HepG2 (cell line): ENCODE measurements at places on chromosomes 11 and 22.

GRCh38 chr11:123145220-123145619 is 49.8 kb downstream of the CLMP start:
- DNase-seq = peak; percentile 67

DNA sequence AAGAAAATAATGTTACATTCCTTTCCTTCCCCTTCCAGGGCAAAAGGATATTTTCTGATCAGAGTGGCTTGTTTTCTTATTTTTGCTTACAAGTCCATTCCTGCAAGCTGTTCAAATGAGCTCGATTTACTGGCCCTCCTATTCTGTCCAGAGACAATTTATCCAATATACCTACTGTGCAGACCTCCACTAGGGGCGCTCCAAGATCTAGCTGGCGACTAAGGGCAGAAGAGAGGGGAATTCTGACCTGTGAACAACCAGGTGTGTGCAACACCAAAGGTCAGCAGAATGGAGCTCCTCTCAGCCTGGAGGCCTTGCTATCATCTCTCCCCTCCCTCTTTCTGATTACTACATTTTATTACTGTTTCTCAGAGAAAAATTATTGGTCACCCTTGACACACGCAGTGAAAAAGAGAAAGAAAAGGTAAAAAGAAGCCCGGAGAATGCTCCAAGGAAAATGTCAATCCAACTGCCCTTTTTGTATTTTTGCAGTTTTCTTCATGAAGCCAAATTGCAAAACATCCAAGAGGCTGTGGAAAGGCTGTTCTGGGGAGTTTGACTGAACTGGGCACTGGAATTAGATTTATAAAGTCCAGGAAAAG is 3.2 kb downstream of the SEZ6L start:
- DNase-seq = peak; percentile 53

DNA sequence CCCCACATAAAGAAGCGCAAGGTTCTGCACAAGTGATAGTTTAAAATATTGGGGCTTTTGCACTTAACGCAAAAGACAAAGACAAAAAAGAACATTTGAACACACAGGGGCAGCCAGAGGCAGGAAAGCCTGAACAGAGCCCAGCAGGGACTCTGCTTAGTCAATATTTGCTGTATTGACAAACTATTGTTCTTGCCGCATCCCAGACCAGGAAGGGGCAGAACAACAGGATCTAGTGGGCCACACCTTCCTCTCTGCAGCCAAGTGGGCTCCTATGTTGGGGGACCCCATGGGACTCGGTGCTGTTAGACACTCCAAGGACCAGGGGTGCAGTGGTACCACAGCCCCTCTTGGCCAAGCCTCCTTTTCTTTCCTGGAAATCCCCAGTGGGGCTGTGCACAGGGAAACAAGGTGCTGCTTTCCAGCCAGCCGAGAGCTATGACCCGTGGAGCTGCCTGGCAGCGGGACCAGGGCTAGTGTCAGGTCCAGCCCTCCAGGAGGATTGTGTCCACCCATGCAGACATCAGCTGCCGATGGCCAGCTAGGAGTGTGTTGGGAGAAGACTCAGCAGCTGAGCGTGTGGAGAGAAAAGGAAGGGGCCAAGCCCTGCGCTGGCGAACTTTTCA is 43.3 kb upstream of the ANO1 start:
- no peak for DNase-seq

DNA sequence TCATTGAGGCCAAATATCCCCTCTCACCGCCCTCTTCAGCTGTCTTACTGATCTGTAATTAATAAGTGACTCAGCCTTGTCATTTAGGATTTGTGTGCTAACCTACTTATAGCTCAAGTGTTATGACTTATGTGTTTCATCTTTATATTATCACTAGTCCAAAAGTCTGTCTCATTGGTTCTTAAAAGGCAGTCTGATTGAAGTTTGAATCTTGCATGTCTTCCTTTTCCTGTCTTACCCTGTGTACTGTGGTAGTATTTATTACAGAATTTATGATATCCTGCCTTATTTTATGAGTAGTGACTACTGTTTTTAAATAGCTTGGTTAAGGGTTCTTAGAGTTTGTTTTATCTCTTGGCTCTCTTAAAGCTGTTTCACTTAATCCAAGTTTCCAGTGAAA is 6.3 kb downstream of the DEPDC7 start:
- DNase-seq = no peak

DNA sequence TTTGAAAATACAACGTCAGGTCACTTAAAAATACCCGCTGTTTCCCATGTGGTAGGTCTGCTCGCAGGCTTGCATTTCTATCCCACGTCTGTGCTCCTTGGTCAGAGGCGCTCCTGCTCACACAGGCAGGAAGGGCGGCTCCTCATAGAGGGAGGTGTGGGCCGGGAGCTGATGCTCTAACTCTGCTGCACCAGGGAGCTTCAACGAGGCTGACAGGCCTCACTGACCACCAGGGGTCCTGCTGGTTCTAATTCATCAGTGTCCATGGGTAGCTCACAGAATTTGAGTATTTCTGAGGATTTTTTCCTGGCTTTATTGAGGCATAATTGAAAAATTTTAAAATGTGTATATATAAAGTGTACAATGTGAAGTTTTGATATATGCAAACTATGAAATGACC is 68.5 kb downstream of the PIWIL3 start:
- DNase-seq = peak; percentile 45

DNA sequence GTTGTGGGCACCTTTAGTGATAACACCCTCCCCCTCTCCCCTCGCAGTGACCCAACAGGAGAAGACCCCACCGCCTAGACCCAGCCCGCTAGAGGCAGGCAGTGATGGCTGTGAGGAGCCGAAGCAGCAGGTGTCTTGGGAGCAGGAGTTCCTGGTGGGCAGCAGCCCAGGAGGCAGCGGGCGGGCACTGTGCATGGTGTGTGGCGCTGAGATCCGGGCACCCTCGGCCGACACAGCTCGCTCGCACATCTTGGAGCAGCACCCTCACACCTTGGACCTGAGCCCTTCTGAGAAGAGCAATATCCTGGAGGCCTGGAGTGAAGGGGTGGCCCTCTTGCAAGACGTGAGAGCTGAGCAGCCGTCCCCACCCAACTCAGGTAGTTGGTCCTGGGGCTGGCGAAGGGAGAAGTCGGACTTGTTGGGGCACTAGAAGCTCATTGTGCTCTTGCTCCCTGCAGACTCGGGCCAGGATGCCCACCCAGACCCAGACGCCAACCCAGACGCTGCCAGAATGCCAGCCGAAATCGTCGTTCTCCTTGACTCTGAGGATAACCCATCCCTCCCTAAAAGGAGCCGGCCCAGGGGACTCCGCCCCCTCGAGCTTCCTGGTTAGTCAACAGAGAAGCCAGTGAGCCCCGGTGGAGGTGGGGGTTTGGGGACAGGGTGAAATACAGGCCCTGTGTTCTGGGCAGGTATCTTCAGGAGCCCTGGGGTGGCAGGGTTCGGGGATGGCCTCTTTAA is 4.7 kb downstream of the SPINDOC start:
- no peak for DNase-seq

DNA sequence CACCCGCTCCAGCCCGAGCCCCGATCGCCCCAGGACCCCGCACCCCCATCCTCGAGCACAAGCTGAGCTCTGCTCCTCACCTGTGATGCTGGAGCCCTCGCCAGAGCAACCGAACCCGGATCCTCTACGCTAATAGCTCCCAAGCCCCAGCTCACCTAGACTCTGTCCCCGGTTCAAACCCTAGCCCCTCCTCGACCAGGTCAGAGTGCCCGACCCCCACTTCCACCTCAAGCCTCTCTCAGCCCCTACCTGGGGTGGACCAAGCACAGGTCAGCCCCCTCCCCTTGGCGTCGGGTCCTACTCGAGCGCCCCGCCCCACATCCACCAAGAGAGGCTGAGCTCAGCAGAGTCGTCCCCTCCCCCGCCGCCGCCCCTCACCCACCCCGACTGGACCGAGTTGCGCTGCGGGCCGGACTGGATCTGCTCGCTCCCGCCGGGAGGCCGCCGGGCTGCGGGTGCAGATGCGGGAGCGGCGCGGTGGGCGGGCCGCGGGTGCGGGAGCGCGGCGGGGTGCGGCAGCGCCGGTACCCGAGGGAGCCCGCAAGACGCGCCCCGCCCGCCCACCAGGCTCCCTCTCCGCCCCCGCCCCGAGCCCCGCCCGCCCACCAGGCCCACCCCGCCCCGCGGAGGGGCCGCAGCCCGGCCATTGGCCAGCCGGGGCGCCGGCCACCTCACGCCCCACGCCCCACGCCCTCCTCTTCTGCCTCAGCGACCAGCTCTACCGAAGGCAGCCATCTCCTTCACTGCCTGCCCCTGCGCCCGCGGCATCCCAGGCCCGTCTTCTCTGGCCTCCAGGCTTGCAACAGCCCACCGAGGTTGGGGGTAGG is 577 bp upstream of the DKK3 start:
- DNase-seq = no peak

GRCh38 chr11:8100605-8101004 is 19.6 kb downstream of the TUB start:
- DNase-seq = no peak

- no peak for DNase-seq
Observed at GRCh38 chr11:95688501-95689222, 100.9 kb downstream of the FAM76B start.

DNA sequence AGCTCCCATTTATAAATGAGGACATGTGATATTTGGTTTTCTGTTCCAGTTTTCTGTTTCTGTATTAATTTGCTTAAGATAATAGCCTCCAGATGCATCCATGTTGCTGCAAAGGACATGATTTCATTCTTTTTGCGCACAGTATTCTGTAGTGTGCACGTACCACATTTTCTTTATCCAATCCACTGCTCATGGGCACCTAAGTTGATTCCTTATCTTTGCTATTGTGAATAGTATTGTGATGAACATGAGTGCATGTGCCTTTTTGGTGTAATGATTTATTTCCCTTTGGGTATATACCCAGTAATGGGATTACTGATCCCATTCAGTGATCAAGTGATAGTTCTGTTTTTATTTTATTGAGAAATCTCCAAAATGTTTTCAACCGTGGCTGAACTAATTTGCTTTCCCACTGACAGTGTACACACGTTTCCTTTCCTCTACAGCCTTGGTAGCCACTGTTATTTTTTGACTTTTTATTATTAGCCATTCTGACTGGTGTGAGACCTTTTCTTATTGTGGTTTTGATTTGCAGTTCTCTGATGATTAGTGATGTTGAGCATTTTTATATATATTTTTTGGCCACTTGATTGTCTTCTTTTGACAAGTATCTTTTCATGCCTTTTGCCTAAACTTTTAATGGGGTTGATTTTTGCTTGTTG is 226.0 kb upstream of the ANO3 start:
- no peak for DNase-seq

DNA sequence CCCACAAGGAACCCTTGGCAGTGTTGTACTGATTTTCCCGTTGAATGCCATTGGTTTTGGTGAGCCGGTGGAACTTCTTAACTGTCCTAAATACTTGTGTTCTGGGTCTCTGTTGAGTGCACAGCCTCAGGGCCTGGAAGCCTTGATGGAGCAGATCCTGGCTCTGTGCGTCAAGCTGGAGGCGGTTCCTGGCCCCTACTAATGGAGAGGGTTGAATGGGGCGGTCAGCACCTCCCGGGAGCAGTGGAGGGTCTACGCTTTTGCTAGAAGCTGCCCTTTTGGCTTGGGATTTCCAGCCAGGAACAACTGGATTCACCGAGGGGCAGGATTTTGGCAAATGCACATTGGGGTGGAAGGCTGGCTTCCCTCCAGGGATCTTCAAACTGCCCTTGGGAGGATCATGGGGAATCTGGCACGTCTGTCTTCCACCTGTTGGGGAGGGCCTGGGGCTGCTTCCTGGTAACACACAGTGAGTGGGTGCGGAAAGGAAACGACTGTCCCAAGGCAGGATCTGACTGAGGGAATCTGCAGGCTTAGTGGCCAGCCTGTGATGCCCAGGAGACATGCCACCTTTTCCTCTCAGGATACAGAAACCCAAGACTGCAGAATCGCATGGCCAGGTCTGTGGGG is 6.9 kb upstream of the OSBPL5 start:
- DNase-seq = no peak

GRCh38 chr11:76747153-76747914 is 35.8 kb upstream of the TSKU start:
- no peak for DNase-seq

DNA sequence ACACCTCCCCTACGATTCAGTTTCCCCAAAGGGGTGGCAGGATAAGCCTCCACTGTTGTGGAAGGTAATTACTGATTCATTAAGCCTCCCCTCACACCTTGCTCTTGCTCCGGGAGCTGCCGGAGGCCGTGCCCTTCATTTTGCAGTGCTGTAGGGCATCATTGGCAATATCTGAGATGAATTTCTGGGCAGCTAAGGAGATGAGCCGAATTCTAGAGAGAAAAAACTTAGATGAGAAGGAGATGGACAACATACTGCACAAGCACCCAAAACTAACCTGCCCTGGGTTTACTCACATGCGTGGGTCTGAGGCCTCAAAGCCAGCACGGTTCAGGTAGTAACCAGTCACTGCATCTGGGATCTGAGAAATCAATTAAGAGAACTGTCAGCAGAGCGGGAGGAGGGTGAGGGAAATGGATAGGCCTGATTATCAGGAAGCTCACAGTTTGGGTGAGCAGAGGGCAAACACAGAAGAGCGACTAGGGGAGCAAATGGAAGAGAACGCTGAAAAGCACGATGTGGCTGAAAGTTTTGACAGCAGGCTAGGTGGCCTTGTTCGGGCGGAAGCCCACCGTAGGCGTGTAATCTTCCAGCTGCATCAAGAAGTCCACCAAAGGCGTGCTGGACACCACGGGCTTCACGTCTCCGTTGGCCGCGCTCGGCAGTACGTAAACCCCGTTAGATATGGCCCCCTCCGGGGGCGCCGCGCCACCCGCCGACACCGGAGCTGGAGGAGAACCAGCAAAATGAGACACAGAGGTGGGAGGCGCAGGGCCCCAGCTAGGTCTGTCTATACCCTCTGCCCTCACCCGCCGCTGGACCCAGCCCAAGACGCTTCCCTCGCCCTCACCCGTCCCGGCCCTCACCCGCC is 689 bp downstream of the TAF10 start:
- DNase-seq = no peak

DNA sequence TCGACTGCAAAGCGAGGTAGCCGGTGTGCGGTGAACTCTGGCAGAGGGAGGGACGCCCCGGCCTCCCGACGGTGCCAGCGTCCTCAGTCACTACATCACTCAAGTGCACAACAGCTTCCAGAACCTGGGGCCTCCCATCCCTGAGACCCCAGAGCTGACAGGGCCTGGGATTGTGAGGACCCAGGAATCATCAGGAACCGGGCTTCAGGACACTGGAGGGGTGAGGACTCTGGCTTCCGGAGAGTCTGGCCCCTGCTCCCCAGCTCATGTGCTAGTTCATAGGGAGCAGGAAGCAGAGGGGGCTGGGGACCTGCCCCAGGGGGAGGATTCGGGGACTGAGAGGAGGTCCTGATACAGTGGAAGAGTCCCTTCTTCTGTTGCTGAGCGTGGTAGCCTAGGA is 4.6 kb downstream of the ART5 start:
- no peak for DNase-seq

- DNase-seq = no peak
Observed at GRCh38 chr11:11520231-11521015, 101.4 kb downstream of the GALNT18 start.

DNA sequence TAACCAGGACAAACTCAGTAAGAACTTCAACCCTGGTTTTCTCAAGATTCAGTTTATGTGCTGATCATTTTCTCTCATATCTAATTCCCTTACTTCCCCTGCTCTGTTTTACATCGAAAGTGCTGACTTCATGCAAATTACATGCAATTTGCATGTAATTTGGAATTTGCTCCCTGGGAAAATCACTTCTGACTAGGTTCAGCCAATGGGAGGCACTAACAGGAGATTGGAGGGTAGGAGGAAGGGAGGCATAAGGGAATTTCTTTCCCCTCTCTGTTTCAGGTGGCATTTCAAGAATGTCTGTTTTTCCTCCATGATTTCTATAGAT is 363.3 kb upstream of the CCDC90B start:
- DNase-seq = no peak
